Renal cortical epithelial cell (primary cell): ENCODE measurements at places on chromosomes 16 and 17.

- DNase-seq = peak; percentile 93
Measured at GRCh38 chr17:42895185-42895555, 5.4 kb upstream of the G6PC1 start.

DNA sequence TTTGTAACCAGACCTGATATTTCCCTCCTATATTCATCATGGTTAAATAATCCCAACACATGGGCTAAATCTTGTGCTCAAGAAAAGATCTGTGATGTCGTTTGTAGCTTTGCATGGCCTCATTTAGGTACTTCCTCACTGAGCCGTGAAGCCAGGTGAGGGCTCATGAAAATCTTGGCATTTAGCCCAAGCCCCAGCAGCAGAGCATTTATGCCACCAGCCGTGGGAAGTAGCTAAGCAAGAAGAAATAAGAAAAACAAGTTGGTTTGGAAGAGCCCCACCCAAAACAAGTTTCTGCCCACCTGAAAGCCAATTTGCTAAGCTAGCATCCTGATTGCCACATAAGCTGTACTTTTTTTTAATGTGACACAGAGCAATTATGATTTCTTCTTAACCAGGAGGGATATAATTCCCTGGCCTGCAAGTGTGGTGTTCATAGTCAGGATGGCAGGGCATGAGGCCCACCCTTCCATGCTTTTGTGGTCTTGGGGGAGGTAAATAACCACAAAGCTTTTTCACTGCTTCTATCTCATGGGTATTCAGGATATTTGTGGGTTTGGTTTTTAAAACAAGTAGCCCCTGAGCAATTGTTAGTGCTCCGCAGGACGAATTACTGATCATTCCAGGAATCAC lies 10.5 kb downstream of the TMIGD1 start:
- peak; percentile 80 for DNase-seq

GRCh38 chr17:16298140-16298662 lies 55.1 kb downstream of the CENPV start:
- DNase-seq = no peak

DNA sequence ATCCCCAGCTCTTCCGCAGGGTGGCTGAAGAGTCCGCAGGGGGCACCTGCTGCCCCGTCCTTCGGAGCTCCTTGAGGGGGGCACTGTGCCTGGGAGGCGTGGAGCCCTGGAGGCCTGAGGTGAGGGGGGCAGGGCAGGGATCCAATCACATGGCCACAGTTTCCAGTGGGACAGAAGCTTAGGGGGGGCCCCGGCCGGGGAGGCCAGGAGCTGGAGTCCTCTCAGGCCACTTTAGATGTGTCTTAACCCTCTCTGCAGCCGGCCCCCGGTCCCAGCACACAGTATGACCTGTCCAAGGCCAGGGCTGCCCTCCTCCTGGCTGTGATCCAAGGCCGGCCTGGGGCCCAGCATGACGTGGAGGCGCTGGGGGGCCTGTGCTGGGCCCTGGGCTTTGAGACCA lies 10.8 kb downstream of the ZNF213 start:
- no peak for DNase-seq

DNA sequence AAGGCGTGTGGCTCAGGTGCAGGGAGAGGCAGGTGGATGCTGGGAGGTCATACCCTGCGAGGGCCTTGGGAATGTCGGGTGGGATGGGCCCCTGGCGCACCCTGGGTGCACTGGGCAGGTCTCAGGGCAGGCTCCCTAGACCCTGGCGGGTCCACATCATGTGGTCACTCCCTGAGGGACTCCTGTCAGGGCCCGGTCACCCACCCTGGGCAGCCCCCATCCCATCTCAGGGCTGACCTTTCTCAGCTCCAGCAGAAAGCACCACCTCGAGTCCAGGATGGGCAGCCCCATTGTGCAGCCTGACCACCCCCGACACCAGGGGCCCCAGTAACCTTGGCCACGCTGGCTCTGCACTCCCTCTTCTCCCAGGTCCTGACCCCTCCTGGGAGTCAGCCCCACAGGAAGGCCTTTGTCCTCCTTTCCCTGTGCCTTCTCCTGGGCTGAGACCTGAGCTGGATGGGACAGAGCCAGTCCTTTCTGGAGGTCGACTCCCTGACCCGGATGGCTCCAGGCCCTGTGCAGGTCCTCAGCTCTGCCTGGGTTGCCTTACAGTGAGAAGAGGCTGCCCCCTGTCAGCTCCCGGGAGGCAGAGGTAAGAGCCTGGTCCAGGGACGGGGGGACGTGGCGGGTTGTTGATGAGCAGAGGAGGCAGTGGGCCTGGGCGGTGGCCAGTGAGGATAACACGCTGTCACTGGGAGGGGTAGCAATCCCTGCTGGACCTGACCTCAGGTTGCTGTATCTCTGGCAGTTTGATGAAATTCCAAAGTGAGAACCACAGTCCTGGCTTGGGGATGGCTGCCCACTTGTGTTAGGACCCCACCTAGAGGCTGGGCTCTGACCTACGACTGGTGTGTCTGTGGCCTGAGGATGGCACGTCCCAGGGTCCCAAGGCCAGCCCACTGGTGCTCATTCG lies 77.9 kb downstream of the GOSR1 start:
- DNase-seq = no peak

- DNase-seq = no peak
Measured at GRCh38 chr16:67935101-67935401, 1.6 kb downstream of the PSMB10 start.

DNA sequence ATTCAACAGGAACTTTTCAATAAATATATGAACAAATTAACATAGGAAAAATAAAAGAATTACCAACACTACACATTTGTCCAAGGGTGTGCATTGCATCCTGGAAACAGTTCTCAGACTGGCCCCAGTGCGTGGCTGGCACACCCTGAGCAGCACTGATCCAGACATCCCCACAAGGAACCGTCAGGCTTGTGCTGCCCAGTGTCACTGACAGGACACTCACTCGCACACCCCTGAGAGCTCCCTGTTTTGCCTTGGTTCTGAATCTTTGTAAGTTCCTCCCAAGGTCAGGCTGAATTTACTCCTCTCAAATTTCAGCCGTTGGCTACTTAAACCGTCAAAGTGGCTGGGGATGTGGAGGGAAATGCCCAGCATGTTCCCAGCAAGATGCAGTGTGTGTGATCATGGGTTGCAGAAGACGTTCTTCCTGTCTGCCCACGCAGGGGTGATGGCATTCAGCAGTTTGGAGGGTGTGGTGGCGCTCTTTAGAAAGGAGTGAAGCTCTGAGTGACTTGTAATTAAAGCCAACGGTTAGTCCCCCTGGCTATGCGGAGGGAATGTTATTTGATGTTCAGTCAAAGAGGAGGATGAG lies 1.7 kb downstream of the MT2A start:
- DNase-seq = peak; percentile 96

DNA sequence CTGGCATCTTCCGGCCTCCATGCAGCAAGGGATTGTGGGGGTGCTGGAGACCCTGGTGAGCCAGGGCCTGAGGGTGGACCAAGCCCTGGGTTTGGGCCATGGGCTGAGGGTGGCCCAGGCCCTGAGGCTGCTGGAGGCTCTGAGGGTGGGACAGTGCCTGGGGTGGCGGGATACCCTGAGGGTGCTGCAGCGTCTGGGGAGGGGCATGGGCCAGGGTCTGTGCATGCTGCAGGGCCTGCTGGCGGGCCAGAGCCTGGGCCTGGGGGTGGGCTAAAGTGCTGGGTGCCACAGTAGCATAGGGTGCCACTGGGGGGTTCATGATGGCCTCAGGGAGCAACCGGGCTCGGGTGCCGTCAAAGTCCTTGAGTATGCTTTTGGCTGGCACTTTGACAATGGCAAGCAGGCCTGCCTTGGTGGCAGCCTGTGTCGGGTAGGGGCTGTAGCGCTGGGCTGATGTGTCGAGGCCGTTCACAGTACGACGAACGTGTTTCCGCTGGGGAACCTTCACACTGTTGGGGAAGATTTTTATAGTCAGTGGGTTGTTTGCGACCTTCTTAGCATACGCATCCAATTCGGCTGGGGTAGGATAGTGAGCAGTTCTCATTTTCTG lies 15.6 kb downstream of the TRAF4 start:
- DNase-seq = no peak

GRCh38 chr17:20611309-20611708 lies 31.8 kb downstream of the CDRT15L2 start:
- no peak for DNase-seq

DNA sequence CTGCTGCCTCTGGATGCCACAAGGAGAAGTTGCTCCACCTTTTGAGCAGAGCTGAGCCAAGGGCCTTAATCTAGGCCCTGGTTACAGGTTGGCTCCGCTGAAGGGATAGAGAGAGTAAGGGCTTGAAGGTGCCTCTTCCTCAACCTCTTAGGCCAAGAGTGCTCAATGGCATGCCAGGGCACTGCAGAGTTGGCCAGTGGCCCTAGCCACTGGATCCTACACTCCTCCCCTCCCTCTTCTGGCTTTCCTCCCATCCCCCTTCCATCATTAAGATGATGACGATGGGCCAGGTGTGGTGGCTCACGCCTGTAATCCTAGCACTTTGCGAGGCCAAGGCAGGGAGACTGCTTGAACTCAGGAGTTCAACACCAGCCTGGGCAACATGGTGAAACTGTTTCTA lies 50.5 kb downstream of the MYO18A start:
- no peak for DNase-seq

- DNase-seq = no peak
Measured at GRCh38 chr17:40479754-40480480, 21.5 kb downstream of the TNS4 start.

- DNase-seq = no peak
Measured at GRCh38 chr16:25771812-25772568, 80.2 kb downstream of the HS3ST4 start.

GRCh38 chr17:9406046-9406606 lies 169.5 kb downstream of the STX8 start:
- DNase-seq = no peak

- DNase-seq = no peak
Measured at GRCh38 chr16:17557949-17558348, 87.2 kb upstream of the XYLT1 start.

DNA sequence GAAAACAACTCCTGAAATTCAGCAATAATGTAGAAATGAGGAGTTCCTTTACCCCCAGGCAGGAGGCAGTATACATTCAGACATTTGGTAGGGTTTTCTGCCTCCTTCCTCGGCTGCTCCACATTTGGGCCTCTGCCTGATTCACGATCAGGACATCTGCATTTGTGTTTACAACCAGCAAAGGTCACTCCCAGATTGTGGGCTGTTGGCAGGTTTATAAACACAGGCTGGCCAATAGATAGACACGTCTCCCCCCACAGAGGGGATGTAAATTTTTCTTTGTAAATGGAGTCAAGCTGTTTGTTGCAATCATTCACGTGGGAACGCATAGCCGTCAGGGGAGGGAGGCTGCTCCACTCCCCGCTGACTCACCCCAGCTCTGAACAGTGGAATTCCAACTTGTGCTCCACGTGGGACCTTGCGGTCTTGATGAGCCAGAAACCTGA lies 252.1 kb upstream of the N4BP1 start:
- peak; percentile 23 for DNase-seq

GRCh38 chr17:60169921-60170817 lies 20.4 kb downstream of the CA4 start:
- peak; percentile 36 for DNase-seq

DNA sequence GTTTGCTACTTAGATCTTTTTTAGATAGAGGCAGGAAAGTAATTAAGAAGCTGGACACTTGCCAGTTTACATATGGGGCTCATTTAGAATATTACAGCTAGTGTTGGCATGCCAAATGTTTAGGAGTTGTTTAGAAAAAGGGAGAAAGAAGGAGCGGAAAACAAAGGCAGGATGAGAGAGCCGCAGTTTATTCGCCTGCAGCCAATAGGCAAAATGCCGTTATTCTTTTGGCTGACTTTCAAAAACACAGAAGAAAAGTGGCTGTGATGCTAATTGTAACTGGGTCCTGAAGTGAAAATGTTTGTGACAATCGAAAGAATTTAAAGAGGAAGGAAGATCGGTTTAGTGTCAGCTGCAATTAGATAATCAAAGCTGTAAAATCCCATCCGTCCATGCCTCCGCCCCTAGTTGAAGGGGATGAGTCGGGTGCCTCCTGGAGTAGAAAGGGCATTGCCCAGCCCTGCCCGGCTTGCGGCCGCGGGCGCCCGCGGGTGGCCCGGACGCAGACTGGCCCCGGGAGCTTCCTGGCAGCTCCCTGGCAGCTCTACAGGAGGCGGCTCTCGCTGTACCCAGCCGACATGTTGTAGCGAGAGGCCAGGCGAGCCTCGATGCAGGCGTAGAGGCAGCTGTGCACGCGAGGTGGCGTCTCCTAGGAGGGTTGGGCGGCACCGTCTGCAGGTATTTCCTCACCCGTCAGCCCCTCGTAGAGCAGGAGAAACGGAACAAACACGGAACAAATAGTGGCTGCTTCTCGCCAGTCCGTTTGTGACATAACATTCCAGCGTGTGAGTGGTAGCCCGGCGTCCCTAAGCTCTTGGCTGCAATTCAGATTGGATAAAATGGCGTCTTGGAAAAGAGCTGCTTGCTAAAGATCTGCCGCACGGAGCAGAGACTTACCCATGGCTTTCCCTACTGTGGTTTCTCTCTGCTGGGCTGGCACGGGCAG lies 82.2 kb downstream of the TNRC6C start:
- DNase-seq = no peak

DNA sequence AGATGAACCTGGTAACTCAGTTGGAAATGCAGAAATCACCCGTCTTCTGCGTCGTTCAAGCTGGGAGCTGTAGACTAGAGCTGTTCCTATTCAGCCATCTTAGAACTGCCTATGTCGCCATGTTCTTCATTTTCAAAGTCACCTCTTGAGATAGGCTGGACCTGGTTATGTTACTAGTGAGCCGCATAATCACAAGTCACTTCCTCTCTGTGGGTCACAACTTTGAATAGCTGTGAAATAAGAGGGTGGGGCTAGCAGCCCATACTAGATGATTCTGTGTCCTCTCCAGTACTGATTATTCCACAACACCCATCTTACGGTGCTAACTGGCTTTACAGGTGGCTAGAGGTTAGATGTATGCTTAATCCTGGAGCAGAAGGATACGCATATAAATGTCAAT lies 74.2 kb downstream of the VPS53 start:
- DNase-seq = no peak

- DNase-seq = no peak
Measured at GRCh38 chr17:82445542-82445941, 5.0 kb downstream of the CYBC1 start.

GRCh38 chr16:89921702-89922476 lies 1.3 kb upstream of the TUBB3 start:
- peak; percentile 88 for DNase-seq

GRCh38 chr16:23876256-23876896 lies 40.6 kb downstream of the PRKCB start:
- DNase-seq = no peak

- DNase-seq = no peak
Measured at GRCh38 chr17:70945386-70945785, 776.1 kb downstream of the KCNJ2 start.

GRCh38 chr17:45368651-45369050 lies 51.8 kb upstream of the MAP3K14 start:
- peak; percentile 31 for DNase-seq

- DNase-seq = no peak
Measured at GRCh38 chr17:76720211-76720610, 6.2 kb downstream of the JMJD6 start.
